ENCODE measurements at places on chromosomes 2 and 18. TPM values are rescaled to one million over a fixed set of nuclear protein-coding genes. Genes with fewer than 3 reads are reported as not detected.

NPC1 gene
- total RNA-seq = 68.3 TPM

POTEJ gene
- total RNA-seq = not detected

ZNF532 gene
- 180 TPM for total RNA-seq

KLHL30 gene
- total RNA-seq = 0.25 TPM

GAD1 gene
- 0.39 TPM for total RNA-seq

TUBB6 gene
- 81.8 TPM for total RNA-seq

SIX3 gene
- not detected for total RNA-seq

ZSWIM2 gene
- total RNA-seq = not detected

RNF149 gene
- total RNA-seq = 27.2 TPM

NEB gene
- total RNA-seq = 0.77 TPM

TNFRSF11A gene
- 0.16 TPM for total RNA-seq

TEKT4 gene
- total RNA-seq = not detected

PSTPIP2 gene
- 7.1 TPM for total RNA-seq

EVA1A gene
- 3.8 TPM for total RNA-seq

MC4R gene
- total RNA-seq = 0.19 TPM

DNAH7 gene
- 1.5 TPM for total RNA-seq

SERPINB3 gene
- not detected for total RNA-seq

PLEKHM3 gene
- total RNA-seq = 6.9 TPM

RNF144A gene
- 49.6 TPM for total RNA-seq

Measured in neural crest cell (in vitro differentiated cells).